T-helper 1 cell (primary cell): ENCODE measurements at places on chromosomes 5 and 9.
A peak's percentile ranks its signal among the peaks of the same experiment; 100 is the strongest.

DNA sequence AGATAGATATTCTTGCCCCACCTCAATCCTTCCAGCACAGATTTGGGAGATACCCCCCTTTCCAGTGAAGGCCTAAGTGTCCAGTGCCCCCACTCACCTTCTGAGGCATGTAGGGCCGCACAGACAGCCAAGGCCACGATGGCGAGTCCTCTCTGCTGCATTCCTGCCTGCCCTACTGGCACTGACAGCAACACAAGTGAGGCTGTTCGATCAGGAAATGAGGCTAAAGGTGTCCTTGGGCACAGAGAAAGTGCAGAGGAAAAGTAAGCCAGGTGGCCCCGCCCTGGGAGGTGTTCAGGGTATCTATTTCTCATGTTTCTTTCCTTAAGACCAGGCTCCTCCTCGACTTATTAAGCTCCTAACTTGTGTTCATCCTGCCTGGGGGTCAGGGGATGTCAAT, at the start of gene CCL28:
CCL28 (minus strand) TSS at position 236 of the 400 bp plus-strand sequence; CDS start at position 161, 75 bp downstream.
- no peak for DNase-seq

DNA sequence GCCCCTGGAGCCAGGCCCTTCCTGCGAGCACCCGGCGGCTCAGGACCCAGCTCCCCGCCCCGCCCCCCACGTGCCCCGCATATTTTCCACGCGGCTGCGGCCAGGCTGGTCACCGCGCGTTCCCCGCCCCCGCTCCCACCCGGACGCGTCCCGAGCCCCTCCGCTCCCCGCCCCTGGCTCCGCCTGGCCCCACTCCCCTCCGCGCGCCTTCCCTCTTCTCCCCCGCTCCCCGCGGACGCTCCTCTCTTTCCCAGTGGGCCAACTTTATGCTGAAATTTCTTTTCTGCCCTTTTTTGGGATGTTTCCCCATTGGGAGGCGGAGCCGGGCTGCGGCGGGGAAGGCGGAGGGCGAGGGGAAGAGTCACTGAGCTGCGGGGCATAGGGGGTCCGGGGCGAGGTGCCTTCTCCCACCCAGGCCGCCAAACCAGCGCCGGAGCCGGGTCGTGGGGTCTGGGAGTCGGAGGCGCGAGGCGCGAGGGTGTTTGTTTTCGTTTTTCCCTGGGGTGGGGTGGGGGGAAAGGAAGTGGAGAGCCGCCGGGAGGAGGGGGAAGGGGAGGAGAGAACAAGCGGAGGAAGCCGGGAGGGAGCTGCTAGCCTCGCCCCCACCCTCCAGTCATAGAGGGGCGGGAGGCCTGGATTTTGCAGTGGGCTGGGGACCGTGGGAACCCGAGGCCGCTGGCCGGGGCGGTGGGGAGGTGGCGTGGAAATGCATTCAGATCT, 1.0 kb upstream of the TPM2 start:
- peak; percentile 29 for DNase-seq

DNA sequence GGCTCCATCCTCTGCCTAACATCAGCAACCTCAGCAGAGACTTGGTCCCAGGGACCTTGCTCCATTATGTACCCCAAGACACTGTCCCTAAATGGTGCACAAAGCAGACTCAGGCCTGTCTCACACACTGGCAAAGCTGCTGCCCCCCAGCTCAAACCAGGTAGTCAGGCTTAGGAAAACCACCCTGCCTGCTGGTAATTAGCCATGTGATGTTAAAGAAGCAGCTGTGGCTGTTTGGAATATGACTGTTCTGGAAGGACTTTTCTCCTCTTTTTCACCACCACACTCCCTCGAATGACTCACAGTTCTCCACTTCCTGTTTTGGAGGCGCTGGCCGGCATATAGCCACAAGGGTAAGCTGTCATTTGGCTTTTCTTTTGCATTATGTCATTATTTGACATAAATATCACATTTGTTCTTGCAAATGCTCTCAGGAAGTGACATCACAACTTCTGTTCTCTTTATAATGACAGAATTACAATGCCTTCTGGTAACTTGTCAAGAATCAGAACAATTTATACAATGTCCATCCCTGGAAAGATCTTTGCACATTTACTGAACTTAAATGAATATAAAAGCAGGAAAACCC, 113.9 kb downstream of the SUSD1 start:
- DNase-seq: peak; percentile 73

DNA sequence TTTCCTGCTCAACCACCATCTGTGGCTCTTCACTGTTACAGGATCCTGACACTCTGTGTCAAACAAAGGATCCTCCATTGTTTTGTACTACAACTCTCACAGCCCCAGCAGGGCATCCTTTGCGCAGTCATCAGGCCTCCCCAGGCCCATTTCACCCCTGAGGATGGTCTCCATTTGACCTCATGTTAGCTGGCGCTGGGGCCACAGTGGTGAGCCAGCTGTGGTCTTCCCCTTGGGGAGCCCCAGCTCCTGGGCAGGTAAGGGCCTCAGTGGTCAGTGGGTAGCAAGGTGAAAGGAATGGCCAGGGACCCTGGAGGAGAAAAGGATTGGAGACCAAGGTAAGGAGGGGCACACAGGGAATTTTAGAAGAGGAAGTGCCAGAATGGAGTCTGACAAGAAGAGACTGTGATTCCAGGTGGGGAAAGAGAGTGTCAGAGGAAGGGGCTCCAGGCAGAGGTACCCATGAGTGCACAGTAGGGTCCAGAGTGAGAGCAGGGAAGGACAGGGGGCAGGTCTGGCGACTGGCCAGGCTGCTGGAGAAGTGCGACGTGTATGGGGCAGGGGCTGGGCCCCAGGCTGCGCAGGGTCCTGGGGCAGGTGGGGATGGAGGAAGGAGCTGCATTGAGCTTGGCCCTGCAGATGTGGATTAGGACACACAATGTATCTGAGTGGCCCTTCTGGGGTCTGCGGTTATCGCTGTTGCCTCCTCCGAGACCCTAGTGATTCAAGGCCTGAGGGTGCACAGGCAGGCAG, 109.9 kb downstream of the PHF2 start:
- DNase-seq: no peak

DNA sequence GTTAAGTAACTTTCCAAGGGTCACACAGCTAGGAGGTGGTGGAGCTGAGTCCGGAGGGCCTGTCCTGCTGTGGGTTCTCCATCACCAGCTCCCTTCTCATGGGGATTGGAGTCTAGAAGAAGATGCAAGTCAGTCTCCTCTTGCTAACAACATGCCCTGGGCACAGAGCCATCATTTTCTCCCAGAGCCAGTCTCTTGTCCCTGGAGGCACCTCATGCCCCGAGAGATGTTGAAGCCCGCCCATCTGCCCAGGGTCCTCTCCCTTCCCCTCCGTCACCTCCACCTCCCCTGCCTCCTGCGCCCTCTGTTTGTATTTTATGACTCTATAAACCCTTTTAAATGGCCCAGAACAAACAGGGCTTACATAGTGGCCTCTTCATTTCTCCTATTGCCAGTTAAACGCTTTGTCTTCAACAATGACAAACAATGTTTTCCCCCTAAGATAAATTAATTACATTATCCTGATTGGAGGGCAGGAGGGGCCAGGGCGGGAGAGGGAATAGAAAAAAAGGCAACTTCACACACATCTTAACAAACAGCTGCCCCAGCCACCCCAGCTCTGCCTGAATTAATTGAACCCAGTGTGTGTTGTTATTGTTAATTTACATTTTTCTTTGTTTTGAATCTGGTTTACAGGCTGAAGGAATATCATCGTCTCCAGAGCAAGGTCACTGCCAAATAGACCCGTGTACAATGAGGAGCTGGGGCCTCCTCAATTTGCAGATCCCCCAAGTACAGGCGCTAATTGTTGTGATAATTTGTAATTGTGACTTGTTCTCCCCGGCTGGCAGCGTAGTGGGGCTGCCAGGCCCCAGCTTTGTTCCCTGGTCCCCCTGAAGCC, 55.8 kb downstream of the ASS1 start:
- no peak for DNase-seq

- DNase-seq: no peak
Measured at GRCh38 chr9:92369075-92369474, 35.3 kb downstream of the OGN start.

GRCh38 chr5:90484540-90484939, 9.9 kb downstream of the POLR3G start:
- no peak for DNase-seq

DNA sequence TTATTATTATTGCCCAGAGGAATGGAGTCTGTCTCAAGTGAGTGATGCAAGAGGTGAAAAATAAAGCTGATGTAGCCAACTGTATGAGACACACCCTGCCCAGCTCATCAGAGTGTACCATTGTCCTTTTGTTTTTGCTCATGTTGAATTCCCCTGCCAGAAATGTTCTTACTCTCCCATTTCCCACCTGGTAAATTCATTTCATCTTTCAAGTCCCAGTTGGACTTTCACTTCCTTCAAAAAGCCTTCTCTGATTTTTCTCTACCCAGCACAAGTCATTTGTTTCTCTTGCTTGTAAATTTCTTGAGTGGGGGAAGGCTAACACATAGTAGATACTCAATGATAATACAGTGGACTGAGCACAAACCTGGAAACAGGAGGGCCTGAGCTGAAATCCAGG, 394.5 kb upstream of the ZNF462 start:
- no peak for DNase-seq

DNA sequence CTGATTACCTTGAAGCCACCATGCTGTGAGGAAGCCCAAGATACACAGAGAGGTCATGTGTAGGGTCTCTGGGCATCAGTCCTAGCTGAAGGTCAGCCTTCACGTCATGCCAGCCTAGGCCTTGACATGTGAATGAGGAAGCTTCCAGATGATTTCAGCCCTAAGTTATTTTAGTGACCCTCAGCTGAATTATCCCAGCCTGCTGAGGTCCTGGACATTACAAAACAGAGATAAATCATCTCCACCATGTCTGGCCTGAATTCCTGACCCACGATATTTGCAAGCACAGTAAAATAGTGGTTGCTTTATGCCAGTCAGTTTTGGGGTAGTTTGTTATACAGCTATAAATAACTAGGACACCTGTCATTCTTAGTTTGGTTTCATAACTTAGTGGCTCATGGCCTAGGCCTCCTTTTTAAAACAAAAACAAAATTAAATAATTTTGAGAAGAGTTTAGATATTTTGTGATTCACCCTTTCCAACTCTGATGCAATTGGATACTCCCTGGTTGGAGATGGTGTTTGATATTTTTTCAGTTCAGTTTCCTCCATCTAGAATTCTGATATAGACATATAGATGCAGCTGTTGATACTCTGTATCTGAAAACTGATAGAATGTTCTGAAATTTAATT, 571.3 kb upstream of the CLINT1 start:
- no peak for DNase-seq

GRCh38 chr5:125481506-125482465, 735.3 kb upstream of the ZNF608 start:
- DNase-seq: no peak

DNA sequence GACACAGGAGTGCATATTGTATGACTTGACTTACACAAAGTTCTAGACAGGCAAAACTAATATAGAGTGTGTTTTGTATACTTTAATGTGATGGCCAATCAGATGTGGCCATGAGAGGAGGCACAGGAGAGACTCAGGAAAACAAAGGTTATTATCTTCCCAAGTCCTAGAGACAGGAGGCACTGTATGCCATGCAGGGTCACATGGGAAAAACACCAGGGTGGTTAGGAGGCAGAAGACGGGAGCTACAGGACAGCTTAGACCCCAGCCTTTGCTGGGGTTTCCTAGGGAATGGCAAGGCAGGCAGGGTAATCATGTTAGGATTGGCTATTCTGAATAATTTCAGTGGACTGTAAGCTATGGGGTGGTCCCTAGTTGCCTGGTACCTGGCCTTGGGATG, 16.2 kb downstream of the TRPM3 start:
- no peak for DNase-seq

DNA sequence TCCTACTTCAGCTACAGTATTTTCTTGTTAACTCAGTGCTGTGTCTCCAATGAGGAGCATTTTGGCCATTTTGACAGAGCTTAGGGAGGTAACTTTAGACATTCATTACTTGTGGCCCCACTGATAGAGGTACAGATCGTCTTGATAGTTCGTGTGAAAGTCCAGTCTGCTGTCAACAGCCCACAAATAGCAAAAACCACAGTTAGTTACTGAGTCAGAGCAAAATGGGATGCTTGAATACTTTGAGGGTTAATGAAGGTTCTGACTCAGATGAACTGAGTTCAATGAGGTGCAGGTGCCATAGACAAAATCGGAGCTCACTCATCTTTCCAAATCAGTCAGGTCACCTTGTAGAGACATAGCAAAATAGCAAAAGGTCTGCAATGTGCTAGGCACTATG, 163.1 kb upstream of the TLE4 start:
- no peak for DNase-seq

DNA sequence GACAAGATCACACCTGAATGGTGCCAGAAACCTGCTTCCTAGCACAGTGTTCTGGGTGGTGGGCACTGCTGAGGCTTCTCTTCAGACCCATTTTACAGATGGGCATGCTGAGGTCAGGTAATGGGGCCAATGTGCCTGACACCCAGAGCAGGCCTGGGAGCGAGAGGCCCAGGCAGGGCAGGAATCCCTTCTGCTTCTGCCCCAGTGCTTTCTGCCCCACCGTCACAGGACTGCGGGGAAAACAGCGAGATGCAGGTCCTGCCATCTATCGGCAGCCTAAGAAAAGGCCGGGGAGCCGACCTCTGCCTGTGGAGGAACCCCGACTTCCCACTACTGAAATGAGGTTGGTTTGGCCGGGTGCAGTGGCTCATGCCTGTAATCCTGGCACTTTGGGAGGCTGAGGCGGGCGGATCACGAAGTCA, 22.8 kb upstream of the RNU6ATAC start:
- DNase-seq: no peak

- DNase-seq: no peak
Measured at GRCh38 chr5:81948349-81948748, 23.5 kb upstream of the ATG10 start.

DNA sequence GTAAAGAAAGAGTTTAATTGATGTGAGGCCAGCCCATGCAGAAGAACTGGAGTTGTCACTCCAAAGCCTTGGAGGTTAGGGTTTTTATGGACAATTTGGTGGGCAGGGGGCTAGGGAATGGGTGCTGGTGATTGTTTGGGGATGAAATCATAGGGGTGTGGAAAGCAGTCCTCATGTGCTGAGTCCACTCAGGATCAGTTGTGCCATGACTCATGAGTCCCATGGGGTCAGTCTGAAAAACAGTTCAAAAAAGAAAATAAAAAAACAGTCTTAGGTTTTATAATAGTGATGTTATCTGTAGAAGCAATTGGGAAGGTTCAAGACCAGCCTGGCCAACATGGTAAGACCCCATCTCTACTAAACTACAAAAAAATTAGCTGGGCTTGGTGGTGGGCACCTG, 162.3 kb downstream of the KDM4C start:
- no peak for DNase-seq
